ENCODE measurements at places on chromosomes 13 and 19. TPM values are rescaled to one million over a fixed set of nuclear protein-coding genes. Genes with fewer than 3 reads are reported as not detected.

- no peaks in the 10 kb centered on the region for H3K27me3 ChIP-seq
- H3K4me1 ChIP-seq: peaks cover 13% of the 10 kb centered on the region
- no peak for DNase-seq
- peak overlapping the region; percentile 88 for H3K27ac ChIP-seq
- H3K4me3 ChIP-seq: peak overlapping the region; percentile 87
Measured at GRCh38 chr19:13748169-13748828, 16.0 kb upstream of the MRI1 start.

DNA sequence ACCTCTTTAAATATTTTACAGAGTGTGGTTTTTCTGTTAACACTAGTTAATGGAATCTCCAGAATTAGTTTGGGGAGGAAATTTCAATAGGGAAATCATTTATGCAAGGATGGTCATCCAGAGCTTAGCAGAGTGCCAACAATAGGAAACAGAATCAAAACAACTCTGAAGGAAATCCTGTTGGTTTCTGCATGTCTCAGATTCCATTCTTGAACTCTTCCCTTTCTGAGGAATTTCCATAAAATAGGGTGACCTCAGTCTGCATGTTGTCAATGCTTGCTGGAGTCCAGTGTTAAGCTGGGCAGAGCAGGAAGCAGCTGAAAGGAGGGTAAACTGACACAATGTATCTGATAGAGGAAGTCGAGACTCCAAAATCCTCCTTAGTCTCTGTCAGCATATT is 16.9 kb downstream of the CBY2 start:
- H3K4me1 ChIP-seq: no peaks in the 10 kb centered on the region
- H3K4me3 ChIP-seq: no peak overlapping the region
- H3K36me3 ChIP-seq: no peaks in the 10 kb centered on the region
- DNase-seq: no peak

ZNF256 gene
- 3.7 TPM for total RNA-seq

DNA sequence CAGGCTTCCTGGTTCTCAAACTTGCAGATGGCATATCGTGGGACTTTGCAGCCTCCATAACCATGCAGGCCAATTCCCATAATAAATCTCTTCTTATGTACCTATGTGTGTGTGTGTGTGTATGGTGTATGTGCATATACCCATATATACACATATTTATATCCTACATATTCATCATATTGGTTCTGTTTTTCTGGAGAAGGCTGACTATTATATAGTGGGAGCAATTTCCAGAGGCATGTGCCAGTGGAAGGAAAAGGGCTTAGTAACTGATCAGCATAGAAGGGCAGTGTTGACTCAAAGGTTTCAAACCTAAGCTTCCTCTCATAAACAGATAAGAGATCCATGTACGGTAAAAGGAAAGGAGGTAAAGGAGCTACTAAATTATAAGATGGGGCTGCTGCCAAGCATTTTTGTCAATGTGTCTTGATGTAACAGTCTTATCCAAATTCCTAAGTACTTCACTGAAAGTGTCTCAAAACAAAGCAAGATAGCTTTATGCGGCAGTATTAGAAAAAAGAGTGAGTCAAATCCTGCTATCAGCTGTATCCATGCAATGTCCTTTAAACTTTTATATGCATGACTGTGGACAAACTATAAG is 432.1 kb downstream of the TBC1D4 start:
- H3K36me3 ChIP-seq: no peaks in the 10 kb centered on the region
- no peaks in the 10 kb centered on the region for H3K4me1 ChIP-seq
- H3K27ac ChIP-seq: no peak overlapping the region

GRCh38 chr19:40719414-40719894 is 2.5 kb downstream of the ITPKC start:
- H3K27me3 ChIP-seq: no peaks in the 10 kb centered on the region
- no peak for DNase-seq
- no peaks in the 10 kb centered on the region for H3K36me3 ChIP-seq
- peak overlapping the region; percentile 99 for H3K27ac ChIP-seq
- H3K4me3 ChIP-seq: peak overlapping the region; percentile 63

SPTBN4 gene
- total RNA-seq: 1.7 TPM

DNA sequence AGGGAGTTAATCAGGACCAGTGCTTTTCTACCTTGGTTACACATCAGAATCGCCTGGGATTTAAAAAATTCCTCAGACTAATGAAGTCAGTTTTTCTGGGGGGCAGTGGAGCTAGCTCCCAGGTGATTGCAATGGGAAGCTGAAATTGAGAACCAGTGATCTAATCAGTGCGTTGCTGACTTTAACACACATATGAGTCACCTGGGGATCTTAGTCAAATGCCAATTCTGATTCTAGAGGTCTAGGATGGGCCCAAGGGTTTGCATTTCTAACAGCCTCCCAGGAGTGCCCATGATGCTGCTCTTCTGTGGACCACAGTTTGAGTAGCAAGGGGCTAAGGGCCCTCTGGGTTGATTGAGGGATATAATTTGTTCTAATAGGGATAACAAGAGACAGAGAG is 54.5 kb downstream of the KL start:
- H3K4me1 ChIP-seq: no peaks in the 10 kb centered on the region
- DNase-seq: no peak
- no peaks in the 10 kb centered on the region for H3K27me3 ChIP-seq
- no peak overlapping the region for H3K27ac ChIP-seq
- no peak overlapping the region for H3K4me3 ChIP-seq

GRCh38 chr19:46881092-46881491 is 20.3 kb downstream of the ARHGAP35 start:
- peaks cover 61% of the 10 kb centered on the region for H3K4me1 ChIP-seq
- no peaks in the 10 kb centered on the region for H3K27me3 ChIP-seq
- DNase-seq: no peak
- no peaks in the 10 kb centered on the region for H3K36me3 ChIP-seq

DNA sequence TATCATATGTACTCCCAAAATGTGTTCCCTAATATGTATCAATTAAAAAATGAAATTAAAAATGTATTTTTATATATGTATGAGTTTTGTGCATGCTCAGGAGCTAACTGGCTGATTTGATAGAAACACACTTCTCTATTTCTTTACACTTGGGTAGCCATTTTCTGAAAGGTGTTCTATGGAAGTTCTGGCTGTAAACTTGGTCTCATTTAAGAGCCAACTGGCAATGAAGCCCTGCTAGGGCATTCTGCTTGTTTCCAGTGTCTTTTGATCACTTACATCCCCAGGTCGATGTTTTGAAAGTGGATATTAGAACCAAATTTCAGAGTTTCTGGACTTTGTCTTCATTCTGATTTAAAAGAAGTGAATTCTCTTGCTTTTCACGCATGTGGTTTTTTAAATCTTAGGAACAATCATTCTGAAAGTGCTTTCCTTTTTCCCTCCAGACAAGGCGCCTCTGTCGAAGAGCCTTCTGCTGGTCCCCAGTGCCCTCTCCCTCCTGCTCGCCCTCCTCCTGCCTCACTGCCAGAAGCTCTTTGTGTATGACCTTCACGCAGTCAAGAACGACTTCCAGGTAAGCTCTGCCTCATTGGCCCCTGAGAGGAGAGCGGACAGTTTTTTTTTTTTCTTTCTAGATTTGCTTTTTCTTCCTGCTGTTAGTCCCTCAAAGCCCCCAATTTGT is 20.1 kb downstream of the GPR18 start:
- no peak overlapping the region for H3K4me3 ChIP-seq
- no peaks in the 10 kb centered on the region for H3K4me1 ChIP-seq
- H3K27ac ChIP-seq: no peak overlapping the region

LIN7B gene
- total RNA-seq: 23.8 TPM

DNA sequence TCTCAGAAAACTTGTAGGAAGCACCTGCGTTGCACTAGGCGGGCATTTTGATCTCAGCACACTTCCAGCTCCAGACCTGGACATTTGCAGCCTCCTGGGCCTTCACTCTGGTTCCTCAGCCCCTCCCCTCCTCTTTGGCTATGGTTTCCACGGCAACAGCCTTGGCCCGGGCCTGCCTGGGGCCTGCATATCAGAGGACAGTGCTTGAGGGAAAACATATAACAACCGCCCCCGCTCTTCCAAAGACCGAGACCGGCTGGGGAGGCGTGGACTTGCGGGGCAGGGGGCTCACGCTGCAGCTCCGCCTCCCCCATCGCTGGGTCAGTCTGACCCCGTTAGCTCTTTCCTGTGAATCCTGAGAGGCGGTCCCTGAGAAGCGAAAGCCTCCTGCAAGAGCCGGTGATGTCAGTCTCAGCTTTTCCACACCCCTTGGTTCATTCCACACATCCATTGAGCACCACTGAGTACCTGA is 125.7 kb upstream of the PEG3 start:
- H3K27me3 ChIP-seq: no peaks in the 10 kb centered on the region
- H3K4me1 ChIP-seq: peaks cover 13% of the 10 kb centered on the region
- no peak for DNase-seq
- no peaks in the 10 kb centered on the region for H3K36me3 ChIP-seq
- H3K4me3 ChIP-seq: peak overlapping the region; percentile 30
- H3K27ac ChIP-seq: peak overlapping the region; percentile 61

DNA sequence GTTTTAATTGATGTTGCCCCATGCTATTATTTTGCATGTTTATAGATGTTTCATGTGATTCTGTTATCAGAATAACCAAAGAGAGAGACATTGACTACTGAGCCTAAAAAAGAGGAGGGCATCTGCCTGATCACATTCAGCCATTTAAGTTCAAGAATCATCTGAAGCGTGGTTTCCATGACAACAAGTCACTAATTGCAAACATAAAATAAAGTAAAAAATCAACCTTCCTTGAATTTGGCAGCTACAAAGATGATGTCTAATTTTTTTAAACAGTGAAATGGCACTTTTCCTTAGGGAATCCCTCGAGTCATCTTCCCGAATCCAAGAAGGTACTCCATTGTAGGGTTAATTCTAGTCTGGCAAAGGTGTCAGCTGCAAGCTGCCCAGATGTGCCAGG is 884.2 kb downstream of the DIAPH3 start:
- no peak overlapping the region for H3K27ac ChIP-seq
- no peak for DNase-seq
- no peaks in the 10 kb centered on the region for H3K27me3 ChIP-seq

CRLF1 gene
- total RNA-seq: 15.2 TPM

ZNF506 gene
- 33.6 TPM for total RNA-seq

DNA sequence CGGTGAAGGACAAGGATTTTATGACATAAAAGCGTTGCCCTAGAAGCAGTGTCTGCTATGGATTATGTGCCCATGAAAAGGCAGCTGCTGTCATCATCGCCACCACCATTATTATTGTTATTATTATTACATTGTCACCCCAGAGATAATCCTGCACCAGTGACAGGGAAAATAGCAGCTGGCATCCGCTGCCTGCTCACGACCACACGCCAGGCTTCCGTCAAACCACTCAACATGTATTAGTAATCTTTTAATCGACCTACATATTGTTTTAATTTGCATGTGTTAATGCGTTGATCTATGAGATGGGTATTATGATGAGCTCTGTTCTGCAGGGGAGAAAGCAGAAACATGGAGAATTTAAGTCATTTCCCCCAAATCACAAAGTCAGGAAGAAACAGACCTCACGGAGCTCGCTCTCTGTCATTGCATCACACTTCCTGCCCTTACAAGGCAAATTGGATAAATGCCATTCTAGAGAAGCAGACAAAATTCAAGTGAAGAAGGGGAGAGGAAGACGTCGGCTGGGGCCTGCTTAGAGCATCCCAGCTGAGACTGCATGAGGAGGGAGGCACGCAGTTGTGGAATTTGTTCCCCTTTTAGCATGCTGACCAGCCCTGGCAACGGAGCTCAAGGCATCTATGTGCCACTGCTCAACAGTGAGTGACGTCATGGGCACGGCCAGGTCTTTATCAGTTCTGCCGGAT is at the start of gene FFAR3:
Gene FFAR3, plus strand, starts transcription at position 594 of the 707 bp plus-strand sequence. CDS start 431 bp downstream, outside the sequence.
- no peaks in the 10 kb centered on the region for H3K36me3 ChIP-seq
- no peaks in the 10 kb centered on the region for H3K27me3 ChIP-seq
- H3K27ac ChIP-seq: no peak within 1 kb of the TSS

PLA2G4C gene
- total RNA-seq: 7.1 TPM

CKM gene
- total RNA-seq: not detected

- DNase-seq: peak; percentile 95
- H3K4me3 ChIP-seq: no peak overlapping the region
- H3K27ac ChIP-seq: no peak overlapping the region
- H3K27me3 ChIP-seq: no peaks in the 10 kb centered on the region
- H3K4me1 ChIP-seq: peaks cover 13% of the 10 kb centered on the region
Measured at GRCh38 chr19:35224681-35225571, 3.6 kb downstream of the FAM187B start.

LGALS4 gene
- total RNA-seq: not detected

KLK10 gene
- 54.5 TPM for total RNA-seq

DNA sequence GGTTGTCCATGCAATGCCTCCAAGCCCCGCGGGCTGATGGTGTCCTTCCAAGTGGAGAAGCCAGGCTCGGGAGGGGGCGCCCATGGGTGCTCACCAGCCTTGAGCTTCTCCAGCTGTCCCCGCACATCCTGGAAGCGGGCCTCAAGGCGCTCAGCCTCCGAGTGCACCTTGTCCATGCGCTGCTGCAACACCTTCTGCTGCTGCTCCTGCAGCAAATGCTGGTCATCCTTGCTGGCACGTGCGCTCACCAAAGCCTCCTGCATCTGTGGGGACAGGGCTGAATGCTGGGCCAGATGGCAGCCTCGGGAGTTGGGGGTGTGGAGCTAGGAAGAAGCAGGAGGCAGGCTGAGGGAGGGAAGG is 22.8 kb upstream of the EMP3 start:
- no peak for DNase-seq
- no peaks in the 10 kb centered on the region for H3K27me3 ChIP-seq
- no peaks in the 10 kb centered on the region for H3K4me1 ChIP-seq
- no peak overlapping the region for H3K4me3 ChIP-seq
- H3K27ac ChIP-seq: no peak overlapping the region
- H3K36me3 ChIP-seq: no peaks in the 10 kb centered on the region

DNA sequence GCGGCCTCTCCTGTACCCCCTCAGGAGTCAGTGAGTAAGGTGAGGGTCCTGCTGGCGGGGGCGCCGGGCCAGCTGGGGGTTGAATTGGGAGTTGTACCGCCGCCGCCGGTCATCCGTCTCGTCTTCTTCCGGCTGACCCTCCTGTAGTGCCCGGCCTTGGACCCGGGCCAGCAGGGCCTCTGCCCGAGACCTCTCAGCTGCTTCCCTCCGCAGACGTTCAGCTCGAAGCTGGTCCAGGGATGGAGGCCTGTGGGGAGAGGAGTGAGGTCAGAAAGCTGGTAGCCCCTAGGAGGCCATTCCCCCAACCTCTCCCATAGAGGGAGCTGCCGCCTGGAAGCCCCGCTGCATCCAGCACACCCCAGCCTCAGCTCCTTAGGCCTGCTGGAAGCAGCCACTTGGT is 3.8 kb downstream of the LENG1 start:
- no peaks in the 10 kb centered on the region for H3K27me3 ChIP-seq
- peaks cover 20% of the 10 kb centered on the region for H3K4me1 ChIP-seq
- no peak overlapping the region for H3K4me3 ChIP-seq
- DNase-seq: no peak
- no peaks in the 10 kb centered on the region for H3K36me3 ChIP-seq

KLK4 gene
- not detected for total RNA-seq

- no peaks in the 10 kb centered on the region for H3K4me1 ChIP-seq
- no peak overlapping the region for H3K27ac ChIP-seq
- H3K4me3 ChIP-seq: no peak overlapping the region
- H3K36me3 ChIP-seq: no peaks in the 10 kb centered on the region
Measured at GRCh38 chr13:82002710-82003109, 1661.8 kb upstream of the SPRY2 start.

DNA sequence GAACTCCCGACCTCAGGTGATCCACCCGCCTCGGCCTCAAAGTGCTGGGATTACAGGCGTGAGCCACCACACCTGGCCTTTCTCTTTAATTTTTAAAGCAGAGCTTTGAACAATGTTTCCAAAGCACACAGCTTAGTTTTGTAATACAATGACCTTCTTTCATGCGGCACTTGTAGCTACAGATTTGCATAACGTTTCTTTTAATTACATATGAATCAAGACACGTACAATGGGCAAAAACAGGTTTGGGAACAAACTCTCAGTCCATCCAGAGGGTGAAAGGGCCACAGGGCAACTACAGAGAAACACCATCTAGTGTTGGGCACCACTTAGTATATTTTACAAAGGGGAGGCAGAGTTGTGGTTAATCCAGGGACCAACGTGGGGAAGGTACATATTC is 19.0 kb upstream of the S1PR4 start:
- H3K27ac ChIP-seq: no peak overlapping the region
- DNase-seq: no peak
- no peaks in the 10 kb centered on the region for H3K36me3 ChIP-seq
- no peak overlapping the region for H3K4me3 ChIP-seq
- H3K27me3 ChIP-seq: no peaks in the 10 kb centered on the region

SIGLEC7 gene
- 1.5 TPM for total RNA-seq

Data from vagina (tissue), 2 donors.